ENCODE measurements at places on chromosomes 7 and 10.

- no peak for DNase-seq
These were observed 145.6 kb downstream of the GLCCI1 start for GRCh38 chr7:8114175-8114574.

GRCh38 chr7:6436385-6436685 lies 11.4 kb downstream of the DAGLB start:
- no peak for DNase-seq

DNA sequence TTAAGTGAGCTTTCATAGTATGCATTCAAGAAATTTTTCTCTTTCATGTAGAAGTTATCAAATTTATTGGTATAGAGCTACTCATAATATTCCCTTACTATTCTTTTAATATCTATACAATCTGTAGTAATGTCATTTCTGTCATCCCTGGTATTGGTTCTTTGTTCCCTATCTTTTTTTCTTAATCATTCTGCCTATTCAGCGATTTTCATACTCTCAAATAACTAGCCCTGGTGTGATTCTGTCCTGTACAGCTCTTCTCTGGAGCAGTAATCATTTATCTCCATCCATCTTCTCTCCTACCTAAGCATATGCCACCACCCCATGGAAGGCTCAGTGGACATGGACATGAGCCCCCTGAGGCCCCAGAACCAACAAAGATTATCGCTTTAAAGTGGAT lies 213.2 kb upstream of the NEBL start:
- DNase-seq = no peak

- peak; percentile 78 for DNase-seq
These were observed 43.2 kb downstream of the ASB13 start for GRCh38 chr10:5623081-5623748.

DNA sequence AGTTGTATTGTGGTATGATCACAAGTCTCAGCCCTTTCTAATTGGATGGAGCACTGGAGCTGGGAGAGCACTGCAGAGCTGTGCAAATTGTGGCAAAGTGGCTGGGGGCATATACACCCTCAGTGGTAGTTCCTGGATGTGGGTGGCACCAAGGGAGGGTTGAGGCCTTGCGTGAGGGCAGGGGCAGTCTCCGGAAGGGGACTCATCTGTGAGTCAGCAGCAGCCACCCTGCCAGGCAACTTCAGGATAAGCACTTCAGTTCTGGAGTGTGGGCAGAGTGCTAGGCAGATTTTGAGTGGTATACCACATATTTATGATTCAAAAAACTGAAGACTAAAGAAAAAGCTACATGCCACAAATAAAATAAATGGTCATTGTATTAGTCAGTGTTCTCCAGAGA lies 210.5 kb downstream of the ETV1 start:
- no peak for DNase-seq
